ENCODE measurements at places on chromosomes 3 and 15. TPM values are rescaled to one million over a fixed set of nuclear protein-coding genes. Genes with fewer than 3 reads are reported as not detected.

DNA sequence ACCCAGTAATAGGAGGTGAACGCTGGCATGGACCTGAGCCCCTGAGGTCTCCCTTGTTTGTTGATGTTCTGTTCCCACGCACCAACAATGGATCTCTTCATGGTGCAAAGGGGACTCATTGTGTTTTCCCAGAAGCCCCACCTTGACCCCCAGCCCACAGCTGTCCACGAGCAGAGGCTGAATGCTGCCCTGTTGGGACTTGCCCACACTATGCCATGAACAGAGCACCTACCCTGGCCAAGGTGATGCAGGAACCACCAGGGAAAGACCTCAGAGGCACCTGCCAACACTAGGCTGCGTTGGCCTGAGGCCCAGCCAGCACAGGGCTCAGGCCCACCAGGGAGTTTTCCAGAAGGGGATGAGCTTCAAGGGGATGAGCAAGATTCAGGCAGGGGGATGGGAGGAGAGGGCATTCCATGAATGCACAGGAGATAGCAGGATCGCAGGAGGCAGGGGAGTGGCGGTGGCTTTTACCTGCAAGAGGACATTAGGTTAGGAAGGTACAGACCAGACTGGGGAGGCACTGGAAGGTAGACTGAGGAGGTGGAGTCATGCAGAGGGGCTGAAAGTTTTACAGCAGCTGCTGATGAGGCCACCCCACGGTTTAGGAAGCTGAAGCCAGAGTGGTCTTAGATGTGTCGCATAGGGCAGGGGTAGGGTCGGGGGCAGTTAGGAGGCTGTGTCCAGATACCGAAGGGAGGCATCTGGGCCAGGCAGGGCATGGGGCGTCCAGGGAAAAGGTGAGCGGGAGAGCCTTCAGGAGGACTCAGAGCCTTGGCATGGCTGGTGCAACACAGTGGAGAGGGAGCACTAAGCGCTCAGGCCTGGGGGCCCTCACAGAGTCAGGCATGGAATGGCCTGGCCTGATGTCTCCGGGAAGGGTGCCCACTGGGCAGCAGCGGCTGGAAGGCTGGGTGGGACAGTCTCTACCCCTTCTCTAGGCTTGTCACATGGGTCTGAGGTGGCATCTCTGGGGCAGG is 4.0 kb upstream of the PHGR1 start:
- H3K4me3 ChIP-seq, result no peak overlapping the region
- peaks cover 3% of the 10 kb centered on the region for H3K4me1 ChIP-seq

DNA sequence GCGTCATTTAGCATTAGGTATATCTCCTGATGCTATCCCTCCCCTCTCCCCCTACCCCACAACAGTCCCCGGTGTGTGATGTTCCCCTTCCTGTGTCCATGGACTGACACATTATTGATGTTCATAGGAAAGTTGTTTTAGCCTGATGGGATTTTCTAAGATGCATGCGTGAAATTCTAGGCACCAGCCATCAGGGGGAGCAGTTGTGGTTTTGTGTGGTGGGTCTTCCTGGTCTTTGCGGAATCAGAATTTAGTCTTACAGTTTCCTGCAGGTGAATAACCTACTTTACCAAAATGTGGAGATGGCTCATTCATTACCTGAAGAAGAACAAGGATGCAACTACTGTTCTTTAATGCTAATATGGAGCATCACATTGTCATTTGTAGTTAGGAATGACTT is 455.0 kb upstream of the THBS1 start:
- peaks cover 4% of the 10 kb centered on the region for H3K4me1 ChIP-seq
- H3K27me3 ChIP-seq, result peaks cover 2% of the 10 kb centered on the region
- DNase-seq, result peak; percentile 53
- H3K4me3 ChIP-seq, result no peak overlapping the region
- H3K36me3 ChIP-seq, result no peaks in the 10 kb centered on the region
- no peak overlapping the region for H3K27ac ChIP-seq

GRCh38 chr3:73298243-73299183 is 237.1 kb downstream of the EBLN2 start:
- no peaks in the 10 kb centered on the region for H3K27me3 ChIP-seq
- peaks cover 2% of the 10 kb centered on the region for H3K4me1 ChIP-seq
- H3K27ac ChIP-seq, result no peak overlapping the region
- H3K4me3 ChIP-seq, result no peak overlapping the region
- no peak for DNase-seq

- no peak overlapping the region for H3K4me3 ChIP-seq
- no peaks in the 10 kb centered on the region for H3K4me1 ChIP-seq
- DNase-seq, result no peak
- H3K27ac ChIP-seq, result no peak overlapping the region
Measured at GRCh38 chr3:141909408-141909807, 33.0 kb downstream of the ATP1B3 start.

Gene MYO5C
- 0.66 TPM for total RNA-seq

- peaks cover 10% of the 10 kb centered on the region for H3K36me3 ChIP-seq
- DNase-seq, result no peak
- H3K27ac ChIP-seq, result no peak overlapping the region
- H3K4me1 ChIP-seq, result peaks cover 7% of the 10 kb centered on the region
- H3K4me3 ChIP-seq, result no peak overlapping the region
Measured at GRCh38 chr3:71978150-71978721, 193.3 kb upstream of the PROK2 start.

GRCh38 chr3:197445896-197446699 is 109.7 kb downstream of the BDH1 start:
- peak overlapping the region; percentile 86 for H3K27ac ChIP-seq
- no peaks in the 10 kb centered on the region for H3K36me3 ChIP-seq
- H3K27me3 ChIP-seq, result peaks cover 7% of the 10 kb centered on the region
- no peak for DNase-seq
- peaks cover 6% of the 10 kb centered on the region for H3K4me1 ChIP-seq

GRCh38 chr15:67063689-67064606 is 1.5 kb upstream of the SMAD3 start:
- H3K4me1 ChIP-seq, result peaks cover 26% of the 10 kb centered on the region
- peak; percentile 46 for DNase-seq
- peaks cover 8% of the 10 kb centered on the region for H3K36me3 ChIP-seq
- peak overlapping the region; percentile 82 for H3K4me3 ChIP-seq

DNA sequence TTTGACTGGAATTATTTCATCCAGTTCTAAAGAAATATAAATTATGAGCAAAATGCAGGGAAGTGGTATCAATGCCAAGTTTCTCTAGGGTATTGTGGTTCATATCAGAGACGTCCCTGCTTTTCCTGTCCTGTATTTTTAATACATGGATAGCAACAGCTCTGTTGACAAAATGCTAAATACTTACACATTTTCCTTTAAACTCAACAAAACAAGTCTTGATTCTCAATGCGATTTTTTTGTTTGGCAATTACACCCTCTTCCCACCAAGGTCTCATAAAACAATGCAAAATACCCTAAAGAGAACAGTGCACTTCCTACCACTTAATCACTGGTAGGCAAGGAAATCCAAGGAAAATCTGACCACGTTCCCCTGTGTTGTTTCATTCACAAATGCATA is 120.0 kb downstream of the DUT start:
- no peak for DNase-seq
- H3K4me3 ChIP-seq, result no peak overlapping the region
- no peaks in the 10 kb centered on the region for H3K27me3 ChIP-seq
- H3K27ac ChIP-seq, result no peak overlapping the region
- H3K4me1 ChIP-seq, result peaks cover 10% of the 10 kb centered on the region

- peaks cover 5% of the 10 kb centered on the region for H3K27me3 ChIP-seq
- H3K36me3 ChIP-seq, result no peaks in the 10 kb centered on the region
- peak overlapping the region; percentile 75 for H3K4me3 ChIP-seq
- peaks cover 21% of the 10 kb centered on the region for H3K4me1 ChIP-seq
- DNase-seq, result peak; percentile 69
Measured at GRCh38 chr3:131361464-131362421, 19.8 kb upstream of the NUDT16 start.

DNA sequence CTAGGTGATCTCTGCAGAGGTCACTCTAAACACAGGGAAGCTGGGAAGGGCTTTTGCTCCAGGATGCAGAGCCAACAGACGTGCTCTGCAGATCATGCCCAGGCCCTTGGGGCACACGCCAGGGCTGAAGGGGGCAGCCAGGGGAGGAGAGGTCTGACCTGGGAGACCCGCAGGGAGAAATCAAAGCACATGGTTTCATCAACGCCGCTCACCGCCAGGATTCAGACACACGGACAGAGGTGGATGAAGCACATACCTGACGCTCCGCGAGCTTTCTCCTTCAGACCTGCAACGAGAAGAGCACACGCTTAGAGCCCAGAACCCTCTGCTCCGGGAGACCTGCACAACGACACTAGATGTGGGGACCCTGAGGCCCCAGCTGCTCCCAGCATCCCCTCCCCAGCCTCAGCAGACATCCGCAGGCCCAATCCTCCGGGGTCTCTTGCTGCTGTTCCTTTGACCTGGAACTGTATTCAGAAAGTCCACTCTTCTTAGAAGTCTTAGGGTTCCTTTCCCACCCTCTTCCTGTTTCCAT is 90.7 kb upstream of the IQSEC1 start:
- no peak for DNase-seq
- peaks cover 8% of the 10 kb centered on the region for H3K27me3 ChIP-seq
- no peak overlapping the region for H3K4me3 ChIP-seq
- H3K27ac ChIP-seq, result no peak overlapping the region

Gene SKOR1
- 4.0 TPM for total RNA-seq

DNA sequence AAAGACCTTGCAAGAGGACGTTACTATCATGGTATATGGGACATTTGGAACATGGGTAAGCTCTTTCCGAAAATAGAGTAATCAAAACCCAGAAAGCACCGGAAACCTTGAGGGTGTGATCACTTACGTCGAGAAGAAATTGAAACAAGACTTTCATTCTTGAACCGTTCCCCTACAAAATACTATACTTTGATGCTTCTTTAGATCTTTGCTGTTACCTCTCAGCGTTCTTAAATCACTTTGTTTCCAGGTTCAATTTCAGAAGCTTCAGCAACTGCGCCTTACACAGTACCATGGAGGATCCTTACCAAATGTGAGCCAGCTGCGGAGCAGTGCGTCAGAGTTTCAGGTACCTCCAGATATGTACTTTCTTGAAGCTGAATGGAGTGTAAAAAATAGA is 10.1 kb downstream of the CRTC3 start:
- no peak overlapping the region for H3K4me3 ChIP-seq
- H3K36me3 ChIP-seq, result no peaks in the 10 kb centered on the region
- no peak for DNase-seq
- no peaks in the 10 kb centered on the region for H3K27me3 ChIP-seq
- peaks cover 18% of the 10 kb centered on the region for H3K4me1 ChIP-seq

- H3K27ac ChIP-seq, result no peak overlapping the region
- H3K36me3 ChIP-seq, result peaks cover 8% of the 10 kb centered on the region
- H3K27me3 ChIP-seq, result peaks cover 13% of the 10 kb centered on the region
- no peak overlapping the region for H3K4me3 ChIP-seq
- peaks cover 7% of the 10 kb centered on the region for H3K4me1 ChIP-seq
Measured at GRCh38 chr3:184241447-184242296, 7.1 kb downstream of the ALG3 start.

Gene AP3B2
- 218 TPM for total RNA-seq

DNA sequence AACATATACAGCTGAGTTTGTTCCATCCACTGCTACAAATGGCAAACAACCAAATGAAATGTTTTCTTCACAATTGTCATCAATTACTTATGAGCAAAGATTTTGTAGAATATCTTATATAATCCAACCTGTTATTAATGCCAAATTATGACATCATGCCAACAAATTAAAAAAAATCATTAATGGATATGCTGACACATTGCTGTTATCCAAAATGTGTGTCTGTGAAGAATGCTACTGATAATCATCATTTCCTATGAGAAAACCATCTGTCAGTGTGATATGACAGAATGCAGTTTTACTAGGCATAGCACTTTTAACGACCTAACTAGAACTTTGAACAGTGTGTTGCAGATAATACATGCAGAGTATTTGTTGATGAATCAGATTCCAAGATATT is 556.5 kb upstream of the KCNMB2 start:
- H3K27me3 ChIP-seq, result peaks cover 2% of the 10 kb centered on the region
- H3K4me3 ChIP-seq, result no peak overlapping the region

GRCh38 chr3:45332901-45333407 is 55.4 kb upstream of the LARS2 start:
- no peak overlapping the region for H3K27ac ChIP-seq
- no peaks in the 10 kb centered on the region for H3K27me3 ChIP-seq
- H3K4me3 ChIP-seq, result no peak overlapping the region
- no peaks in the 10 kb centered on the region for H3K36me3 ChIP-seq
- DNase-seq, result no peak

DNA sequence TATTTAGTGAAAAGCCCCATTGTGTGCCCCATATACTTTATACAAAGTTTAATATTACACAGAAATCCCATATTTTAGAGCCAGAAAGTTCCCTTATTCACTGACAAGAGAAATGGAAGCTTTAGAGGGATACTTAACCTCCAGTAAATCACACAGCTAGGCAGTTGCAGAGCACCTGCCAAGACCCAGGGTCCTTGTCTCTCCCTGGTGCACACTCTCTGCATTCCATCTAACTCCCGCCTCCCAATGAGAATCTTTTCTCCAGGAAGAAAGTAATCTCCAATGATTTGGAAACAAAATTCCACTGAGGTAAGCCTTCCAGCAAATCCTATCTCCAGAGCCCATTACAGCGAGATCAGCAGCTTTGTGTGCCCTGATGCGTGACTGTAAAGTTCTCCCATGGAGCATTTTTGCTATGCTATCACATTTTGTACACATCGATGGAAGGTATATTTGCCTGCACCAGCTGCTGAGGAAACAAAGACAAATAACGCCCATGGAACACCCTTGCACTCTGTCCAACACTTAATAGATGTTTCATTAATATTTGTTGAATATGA is 41.4 kb downstream of the ULK4 start:
- no peak overlapping the region for H3K27ac ChIP-seq
- no peak overlapping the region for H3K4me3 ChIP-seq
- H3K4me1 ChIP-seq, result no peaks in the 10 kb centered on the region

GRCh38 chr3:41532976-41533375 is 333.7 kb downstream of the CTNNB1 start:
- no peak overlapping the region for H3K4me3 ChIP-seq
- no peak for DNase-seq
- peaks cover 6% of the 10 kb centered on the region for H3K4me1 ChIP-seq
- no peak overlapping the region for H3K27ac ChIP-seq
- H3K36me3 ChIP-seq, result no peaks in the 10 kb centered on the region

Gene ARGFX
- not detected for total RNA-seq

- no peaks in the 10 kb centered on the region for H3K36me3 ChIP-seq
- H3K4me1 ChIP-seq, result peaks cover 2% of the 10 kb centered on the region
- H3K27ac ChIP-seq, result no peak overlapping the region
- no peak overlapping the region for H3K4me3 ChIP-seq
Measured at GRCh38 chr3:58530354-58530865, 6.6 kb downstream of the ACOX2 start.

DNA sequence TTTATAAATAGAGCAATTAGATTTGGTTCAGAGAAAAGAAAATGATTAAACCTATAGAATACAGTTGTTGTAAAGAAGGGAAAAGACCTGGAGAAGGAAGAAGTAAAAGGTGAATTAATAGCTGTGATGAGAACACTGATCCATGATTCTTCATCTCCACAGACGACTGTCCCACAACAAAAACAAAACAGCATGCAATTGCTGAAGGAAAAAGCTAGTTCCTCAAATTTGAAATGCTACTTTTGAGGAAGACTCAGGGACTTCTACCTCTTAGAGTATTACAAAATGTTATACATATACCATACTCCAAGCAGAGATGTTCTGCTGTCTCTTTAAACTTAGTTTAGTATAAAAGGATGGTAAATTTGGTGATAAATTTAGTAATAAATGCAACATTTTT is 21.5 kb downstream of the ALCAM start:
- peaks cover 24% of the 10 kb centered on the region for H3K36me3 ChIP-seq
- H3K4me3 ChIP-seq, result no peak overlapping the region
- H3K27ac ChIP-seq, result no peak overlapping the region
- peaks cover 10% of the 10 kb centered on the region for H3K27me3 ChIP-seq
- DNase-seq, result no peak

- no peak for DNase-seq
- peaks cover 18% of the 10 kb centered on the region for H3K4me1 ChIP-seq
- H3K27me3 ChIP-seq, result no peaks in the 10 kb centered on the region
Measured at GRCh38 chr15:70344666-70345065, 246.9 kb upstream of the TLE3 start.

Gene ISL2
- total RNA-seq, result 78.7 TPM

Data from glutamatergic neuron (in vitro differentiated cells).